ENCODE measurements at places on chromosomes 3 and 15. TPM values are rescaled to one million over a fixed set of nuclear protein-coding genes. Genes with fewer than 3 reads are reported as not detected.

PLSCR2 gene
- 1.4 TPM for total RNA-seq

RTP1 gene
- not detected for total RNA-seq

ZNF80 gene
- total RNA-seq = 0.28 TPM

RPL35A gene
- total RNA-seq = 721 TPM

CCR8 gene
- total RNA-seq = 0.19 TPM

GOLGA8J gene
- not detected for total RNA-seq

All from kidney (tissue), 22 donors.